Renal cortex interstitium (tissue), 15 donors: ENCODE measurements at places on chromosomes 3 and 15.

DNA sequence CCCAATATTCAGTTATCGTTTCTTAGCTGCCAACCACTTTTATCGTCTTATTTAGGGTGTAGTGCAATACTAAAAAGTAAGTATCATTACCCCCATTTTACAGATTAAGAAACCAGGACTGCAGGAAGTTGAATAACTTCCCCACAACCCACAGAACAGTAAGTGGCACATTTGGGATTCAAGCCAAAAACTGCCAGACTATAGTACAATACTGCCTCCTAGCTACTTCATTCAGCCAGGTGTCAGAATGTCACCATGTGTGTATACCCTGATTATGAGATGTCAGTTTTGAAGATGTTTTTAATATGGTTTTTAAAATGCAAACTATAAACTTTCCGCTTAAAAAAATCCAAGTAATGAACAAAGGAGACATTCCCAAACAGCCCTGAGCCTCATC, 74.2 kb upstream of the PROK2 start:
- DNase-seq, result peak; percentile 38

DNA sequence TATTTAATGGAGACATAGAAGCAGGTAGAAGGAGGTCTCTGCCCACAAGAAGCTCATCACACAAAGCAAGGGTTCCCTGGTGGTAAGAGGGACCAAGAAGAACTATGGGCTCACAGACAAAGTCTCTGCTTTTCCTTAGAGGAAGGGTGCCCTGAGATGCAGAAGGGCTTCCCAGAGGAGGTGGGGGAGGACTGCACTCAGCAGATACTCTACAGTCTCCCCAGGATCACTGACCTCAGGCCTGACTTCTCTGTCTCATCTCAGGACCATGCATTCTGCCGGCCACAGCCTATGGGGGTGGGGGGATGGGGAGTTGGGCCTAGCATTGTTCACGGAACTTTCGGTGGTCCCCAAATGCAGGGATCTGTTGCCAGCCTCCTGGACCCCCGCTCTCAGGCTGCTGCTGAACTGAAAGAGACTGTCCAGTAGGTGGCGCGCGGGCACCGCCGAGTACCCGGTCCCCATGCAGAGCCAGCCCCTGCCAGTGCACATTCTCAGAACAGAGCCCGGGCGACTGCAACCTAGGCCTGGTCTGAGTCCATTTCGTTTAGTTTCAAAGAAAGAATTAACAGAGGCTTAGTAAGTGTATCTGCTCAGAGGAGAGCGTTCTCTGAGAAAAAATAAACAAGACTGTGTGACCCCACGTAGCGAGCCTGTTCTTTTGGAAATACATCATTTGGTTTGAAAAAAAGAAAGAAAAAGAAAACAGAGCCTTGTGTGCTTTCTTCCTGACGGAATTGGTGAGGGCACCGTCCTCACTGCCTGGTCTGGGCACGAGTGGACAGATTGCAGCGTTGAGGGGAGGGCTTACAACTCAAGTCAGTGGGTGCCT, 74.1 kb downstream of the LRTM1 start:
- DNase-seq, result peak; percentile 59

DNA sequence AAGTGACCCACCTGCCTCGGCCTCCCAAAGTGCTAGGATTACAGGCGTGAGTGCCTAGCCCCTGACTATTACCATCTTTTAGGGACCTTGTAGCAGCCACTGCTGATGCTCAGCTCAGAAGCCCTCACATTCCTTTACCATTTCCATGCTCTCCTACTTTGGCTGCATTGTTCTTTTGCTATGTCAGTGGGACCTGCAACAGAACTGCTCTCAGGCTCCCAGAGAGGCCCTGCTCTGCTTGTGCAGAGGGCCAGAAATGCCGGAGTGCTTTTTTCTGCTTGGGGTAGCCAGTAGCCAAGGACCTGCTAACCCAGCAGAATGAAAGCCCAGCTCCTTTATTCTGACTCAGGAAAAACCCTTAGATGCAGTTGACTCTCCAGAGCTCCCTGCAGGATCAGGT, 18.3 kb upstream of the PROK2 start:
- no peak for DNase-seq

DNA sequence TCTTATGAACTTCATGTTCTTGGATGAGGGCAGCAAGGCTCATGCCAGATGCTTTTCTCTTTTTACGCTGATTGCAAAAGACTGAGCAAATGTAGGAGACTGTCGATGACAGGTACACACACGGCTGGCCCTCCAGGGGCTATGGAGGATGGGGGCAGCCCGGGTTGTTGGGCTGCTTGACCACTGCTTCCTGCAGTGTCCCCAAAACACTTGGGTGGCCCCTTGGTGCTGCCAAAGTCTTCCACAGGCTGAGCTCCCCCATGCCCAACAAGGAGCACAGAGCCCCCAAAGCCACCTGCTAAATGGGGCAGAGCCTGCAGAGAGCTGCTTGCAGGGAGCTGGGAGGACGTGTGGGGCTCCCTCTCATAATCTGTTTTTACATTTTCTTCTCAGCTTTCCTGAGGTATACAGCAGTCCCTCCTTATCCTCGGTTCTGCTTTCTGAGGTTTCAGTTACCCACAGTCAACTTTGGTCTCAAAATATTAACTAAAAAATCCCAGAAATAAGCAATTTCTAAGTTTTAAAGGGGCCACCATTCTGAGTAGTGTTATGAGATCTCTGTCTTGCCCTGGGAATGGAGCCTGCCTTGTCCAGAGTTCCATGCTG, 7.3 kb downstream of the PRR23E start:
- DNase-seq, result no peak

DNA sequence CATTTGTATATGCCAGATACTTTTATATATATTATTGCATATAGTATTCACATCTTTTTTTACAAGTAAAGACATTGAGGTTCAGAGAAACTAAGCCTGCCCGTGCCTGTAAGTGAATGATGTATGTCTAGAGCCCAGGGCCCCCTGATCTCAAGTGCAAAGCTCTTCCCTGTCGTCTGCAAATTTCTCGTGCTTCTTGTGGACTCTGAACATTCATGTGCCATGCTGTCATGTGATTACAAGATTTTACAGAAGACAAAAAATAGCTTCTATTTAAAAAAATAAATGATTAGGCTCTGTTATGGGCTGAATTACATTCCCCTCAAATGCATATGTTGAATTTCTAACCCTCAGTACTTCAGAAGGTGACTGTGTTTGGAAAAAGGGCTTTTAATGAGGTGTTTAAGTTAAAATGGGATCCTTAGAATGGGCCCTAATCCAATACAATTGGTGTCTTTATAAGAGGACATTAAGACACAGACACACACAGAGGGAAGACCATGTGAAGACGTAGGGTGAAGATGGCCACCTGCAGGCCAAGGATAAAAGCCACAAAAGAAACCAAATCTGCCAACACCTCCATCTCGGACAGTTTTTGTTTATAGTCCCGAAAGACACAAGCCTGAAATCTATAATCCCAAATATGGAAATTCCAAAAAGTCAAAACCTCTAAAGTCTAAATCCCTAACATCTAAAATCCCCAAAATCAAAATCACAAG, 3.9 kb upstream of the MASP1 start:
- no peak for DNase-seq

GRCh38 chr15:70355275-70355795, 257.6 kb upstream of the TLE3 start:
- no peak for DNase-seq
